ENCODE measurements at places on chromosomes 12 and 14. TPM values are rescaled to one million over a fixed set of nuclear protein-coding genes. Genes with fewer than 3 reads are reported as not detected.

Gene HPD
- not detected for total RNA-seq

Gene MIPOL1
- 11.0 TPM for total RNA-seq

Gene C12orf54
- total RNA-seq: 0.73 TPM

Gene C3AR1
- 0.27 TPM for total RNA-seq

Gene OTUB2
- 3.8 TPM for total RNA-seq

Gene GDF11
- 9.7 TPM for total RNA-seq

Gene AMN
- total RNA-seq: 1.4 TPM

Gene ACOT2
- 4.7 TPM for total RNA-seq

Gene C1QL4
- total RNA-seq: 3.7 TPM

Gene BMAL2
- total RNA-seq: 6.3 TPM

Gene EPS8
- total RNA-seq: 84.5 TPM

Gene GPR162
- total RNA-seq: 33.2 TPM

Measured in motor neuron (in vitro differentiated cells).